Stimulated activated CD8-positive, alpha-beta memory T cell treated with anti-CD3 and anti-CD28 coated beads, Interleukin-4, amount 100 ng/mL, for 4 hours (primary cell): ENCODE measurements at places on chromosomes 3 and 15.

- DNase-seq: no peak
Observed at GRCh38 chr15:41423979-41424659, 7.2 kb downstream of the RTF1 start.

DNA sequence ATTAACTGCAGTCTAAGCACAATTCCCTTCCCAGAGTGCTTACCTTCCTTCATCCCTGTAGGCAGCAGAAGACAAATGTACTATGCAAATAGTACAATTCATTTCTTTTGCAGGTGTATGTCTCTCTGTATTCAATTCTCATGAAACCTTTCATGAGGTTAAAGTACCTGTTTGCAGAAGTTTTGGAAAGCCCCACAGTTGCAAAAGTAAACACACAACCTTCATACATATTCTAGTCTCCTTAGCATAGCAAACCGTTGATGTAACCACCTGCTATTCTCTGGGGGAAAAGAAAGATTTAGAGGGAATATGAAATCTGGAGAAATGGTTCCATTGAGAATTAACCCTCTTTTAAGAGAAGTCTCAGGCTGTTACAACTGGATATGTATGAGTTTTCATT, 200.3 kb upstream of the SUCLG2 start:
- no peak for DNase-seq

DNA sequence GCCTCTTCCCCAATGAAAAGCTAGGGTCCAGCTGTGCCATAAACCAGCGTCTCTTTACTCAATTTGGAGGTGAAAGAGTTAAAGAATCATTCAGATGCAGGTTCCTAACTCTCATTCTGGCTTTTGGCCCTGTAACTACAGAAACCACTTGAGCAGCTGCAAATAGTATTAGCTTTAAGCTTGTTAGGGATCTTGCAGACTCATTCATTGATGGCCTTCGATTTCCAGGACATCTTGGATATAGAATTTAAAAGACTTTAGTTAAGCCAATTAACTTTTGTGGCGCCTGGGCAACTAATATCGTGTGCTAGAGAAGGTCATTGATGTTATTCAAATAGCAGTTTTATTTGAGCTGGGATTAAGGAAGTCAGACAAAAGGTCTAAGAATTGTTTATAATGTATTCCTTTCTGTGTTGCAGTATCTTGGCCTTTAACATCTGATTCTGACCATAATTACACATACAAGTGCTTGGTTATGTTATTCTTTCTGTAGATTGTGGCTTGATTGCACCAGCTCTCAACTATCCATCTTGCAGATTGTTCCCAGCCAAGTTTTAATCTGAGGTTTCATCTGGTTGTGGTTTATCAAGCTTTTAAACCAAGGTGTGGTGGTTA, 185.3 kb downstream of the CACNA2D3 start:
- no peak for DNase-seq

DNA sequence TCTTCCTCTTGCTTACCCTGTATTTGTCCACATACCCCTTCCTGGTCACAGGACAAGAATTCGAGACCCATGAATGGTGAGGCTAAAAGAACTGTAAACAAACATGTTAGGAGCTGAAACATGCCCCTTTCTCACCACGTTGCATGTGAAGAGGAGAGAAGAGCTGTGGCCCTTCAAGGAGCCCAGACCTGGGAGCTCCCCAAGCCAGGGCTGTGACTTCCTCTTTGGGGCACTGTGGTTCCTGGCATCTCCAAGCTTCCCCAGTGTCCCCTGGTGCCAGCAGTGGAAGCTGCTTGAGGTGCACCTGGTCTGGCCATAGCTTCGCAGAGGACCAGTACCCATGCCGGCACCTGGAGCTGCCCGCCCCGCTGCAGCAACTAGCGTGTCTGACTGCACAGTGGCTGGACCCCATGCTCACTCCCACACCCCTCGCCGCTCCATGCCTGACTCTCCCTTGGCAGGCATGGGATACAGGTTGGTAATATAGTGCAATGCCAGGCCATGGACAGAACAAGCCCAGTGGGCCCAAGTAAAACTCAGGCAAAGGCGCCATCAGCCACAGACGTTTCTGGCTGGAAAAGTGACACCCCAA, 9.9 kb downstream of the SPCS1 start:
- DNase-seq: no peak

DNA sequence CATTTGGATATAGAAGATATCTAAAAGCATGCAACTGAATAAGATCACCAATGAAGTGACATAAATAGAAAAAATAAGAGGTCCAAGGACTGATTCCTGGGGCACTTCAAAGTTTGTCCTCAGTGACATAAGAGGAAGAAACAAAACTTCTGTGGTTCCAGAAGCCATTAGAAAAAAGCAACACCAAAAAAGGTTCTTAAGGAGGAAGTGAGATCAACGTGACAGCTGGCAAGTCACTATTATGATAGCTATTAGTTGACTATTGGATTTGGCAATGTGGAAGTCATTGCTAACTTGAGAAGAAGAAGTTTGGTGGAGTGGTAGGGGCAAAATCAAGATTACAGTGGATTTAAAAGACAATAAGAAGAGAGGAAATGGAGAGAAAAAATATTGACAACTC, 1098.3 kb downstream of the NAALADL2 start:
- DNase-seq: no peak

GRCh38 chr15:74868059-74868458, 5.1 kb downstream of the SCAMP2 start:
- no peak for DNase-seq

GRCh38 chr3:164094546-164094945, 983.8 kb downstream of the SI start:
- DNase-seq: no peak

DNA sequence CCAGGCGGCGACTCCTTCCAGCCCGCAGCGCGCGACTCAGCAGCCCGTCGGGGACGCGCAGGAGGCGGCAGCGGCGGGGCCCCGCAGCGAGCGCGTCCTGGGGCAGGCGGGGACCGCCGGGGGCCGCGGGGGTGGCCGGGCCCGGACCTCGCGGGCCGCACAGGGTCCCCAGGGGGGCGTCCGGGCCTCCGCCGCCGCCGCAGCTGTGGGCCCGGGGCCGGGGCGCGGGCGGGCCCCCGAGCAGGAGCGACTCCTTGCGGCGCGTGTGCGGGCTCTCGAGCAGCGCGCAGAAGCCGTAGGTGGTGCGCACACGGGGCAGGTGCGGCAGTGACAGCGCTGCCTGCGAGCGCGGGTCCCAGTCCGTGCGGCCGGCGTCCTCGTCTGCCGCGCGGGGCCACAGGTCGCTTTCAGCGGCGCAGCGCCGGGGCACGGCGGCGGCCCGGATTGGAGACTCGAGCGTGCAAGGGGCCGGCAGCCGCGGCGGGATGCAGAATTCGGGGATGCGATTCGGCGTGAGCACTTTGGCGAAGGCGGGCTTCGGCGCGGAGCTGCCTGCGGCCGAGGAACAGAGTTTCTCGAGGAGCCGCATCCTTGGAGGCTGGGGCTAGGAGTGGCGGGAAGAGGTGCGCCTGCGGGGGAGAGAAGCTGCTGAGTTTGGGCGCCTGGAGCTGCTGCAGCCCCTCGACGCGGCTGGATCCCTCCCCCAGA, 535 bp downstream of the C2CD4B start:
- no peak for DNase-seq

DNA sequence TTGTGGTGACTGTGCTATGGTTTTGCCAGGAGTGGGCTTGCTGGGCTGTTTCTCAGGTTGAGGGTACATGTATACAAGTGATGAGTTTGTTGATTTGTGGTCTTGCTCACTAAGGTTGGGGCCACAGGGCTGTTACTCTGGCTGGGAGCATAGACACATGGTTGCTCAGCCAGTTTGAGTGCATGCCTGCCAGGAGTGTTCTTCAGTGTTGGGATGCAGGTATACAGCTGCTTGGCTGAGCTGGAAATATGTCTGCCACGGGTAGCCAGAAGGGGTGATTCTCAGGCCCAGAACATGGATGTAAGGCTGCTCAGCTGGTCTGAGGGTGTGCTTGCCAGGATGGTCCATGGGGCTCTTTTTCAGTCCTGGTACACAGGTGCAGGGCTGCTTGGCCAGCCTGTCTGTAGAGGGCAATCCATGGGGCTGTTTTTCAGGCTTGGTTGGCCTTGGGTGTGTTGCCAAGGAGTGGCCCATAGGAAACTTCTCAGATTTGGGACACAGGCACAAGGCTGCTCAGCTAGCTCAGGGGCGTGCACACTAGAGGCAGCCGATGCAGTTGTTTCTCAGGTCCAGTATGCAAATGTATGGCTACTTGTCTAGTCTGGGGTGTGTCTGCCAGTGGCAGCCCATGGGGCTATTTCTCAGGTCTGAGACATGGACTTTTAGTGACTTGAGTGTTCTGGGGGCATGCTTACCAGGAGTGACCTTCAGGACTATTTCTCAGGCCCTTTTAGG, 5.3 kb upstream of the ARHGAP31 start:
- DNase-seq: no peak

- no peak for DNase-seq
Observed at GRCh38 chr3:124847051-124847450, 40.1 kb downstream of the ITGB5 start.
